Vein endothelial cell (primary cell): ENCODE measurements at places on chromosomes 12 and 14. TPM values are rescaled to one million over a fixed set of nuclear protein-coding genes. Genes with fewer than 3 reads are reported as not detected.

Gene PCK2
- 3.0 and 8.5 TPM in 2 replicates for total RNA-seq

Gene DBX2
- total RNA-seq: not detected in 2 replicates

Gene NINJ2
- 0.38 and 1.6 TPM in 2 replicates for total RNA-seq

Gene KRT8
- 12.5 and 21.6 TPM in 2 replicates for total RNA-seq

Gene GRIP1
- under 0.01 and 0.10 TPM in 2 replicates for total RNA-seq
